ENCODE measurements at places on chromosomes 3 and 15. TPM values are rescaled to one million over a fixed set of nuclear protein-coding genes. Genes with fewer than 3 reads are reported as not detected.
A peak's percentile ranks its signal among the peaks of the same experiment; 100 is the strongest.

Gene ZNF619
- total RNA-seq = 5.4 TPM

Gene PLCH1
- total RNA-seq = 21.4 TPM

Gene AGBL1
- total RNA-seq = 0.05 TPM

Gene ST3GAL6
- total RNA-seq = 17.9 TPM

Gene KLHL6
- 0.11 TPM for total RNA-seq

Gene TNNC1
- 0.45 TPM for total RNA-seq

Gene GABRR3
- not detected for total RNA-seq

Gene CAMP
- not detected for total RNA-seq

Gene NPAP1
- total RNA-seq = 0.30 TPM

Gene TM4SF1
- total RNA-seq = not detected

Gene KCNAB1
- total RNA-seq = 0.79 TPM

Gene POC1A
- total RNA-seq = 30.1 TPM

- DNase-seq = no peak
Observed at GRCh38 chr15:53648934-53649333, 110.5 kb downstream of the WDR72 start.

DNA sequence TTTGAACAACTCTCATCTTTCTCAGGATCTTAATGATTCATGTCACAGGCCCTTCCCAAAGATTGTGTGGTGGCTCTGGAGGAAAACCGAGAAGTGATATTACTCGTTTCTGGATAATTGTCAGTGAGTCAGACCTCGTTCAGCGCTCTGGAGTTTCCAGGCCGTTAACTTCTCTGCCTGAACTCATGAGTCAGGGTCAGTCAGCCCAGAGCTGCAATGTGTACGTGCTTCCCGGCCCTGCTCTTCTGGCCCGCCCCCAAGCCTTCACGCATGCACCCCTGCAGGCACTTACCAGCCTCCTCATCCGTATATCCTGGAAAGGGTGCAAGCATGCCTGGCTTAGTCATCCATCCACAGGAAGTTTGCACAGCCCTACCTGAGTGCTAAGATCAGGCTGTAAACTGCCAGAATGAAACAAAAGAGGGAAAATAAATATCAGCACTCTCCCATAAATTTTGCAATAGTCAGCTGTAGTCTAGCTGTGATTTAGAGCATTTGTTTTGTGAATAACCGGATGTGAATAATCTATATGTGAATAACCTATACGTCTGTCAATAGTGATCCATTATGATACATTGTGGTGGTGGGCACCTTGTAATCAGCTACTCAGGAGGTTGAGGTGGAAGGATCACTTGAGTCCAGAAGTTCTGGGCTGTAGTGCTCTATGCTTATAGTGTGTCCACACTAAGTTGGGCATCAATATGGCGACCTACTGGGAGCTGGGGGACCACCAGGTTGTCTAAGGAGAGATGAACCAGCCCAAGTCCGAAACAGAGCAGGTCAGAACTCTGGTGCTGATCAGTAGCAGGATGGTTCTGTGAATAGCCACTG is 35.3 kb upstream of the SEMA4B start:
- DNase-seq = no peak

- DNase-seq = no peak
Observed at GRCh38 chr3:85760342-85760741, 801.6 kb downstream of the CADM2 start.

GRCh38 chr3:175836617-175837016 is 977.5 kb downstream of the NAALADL2 start:
- DNase-seq = no peak

DNA sequence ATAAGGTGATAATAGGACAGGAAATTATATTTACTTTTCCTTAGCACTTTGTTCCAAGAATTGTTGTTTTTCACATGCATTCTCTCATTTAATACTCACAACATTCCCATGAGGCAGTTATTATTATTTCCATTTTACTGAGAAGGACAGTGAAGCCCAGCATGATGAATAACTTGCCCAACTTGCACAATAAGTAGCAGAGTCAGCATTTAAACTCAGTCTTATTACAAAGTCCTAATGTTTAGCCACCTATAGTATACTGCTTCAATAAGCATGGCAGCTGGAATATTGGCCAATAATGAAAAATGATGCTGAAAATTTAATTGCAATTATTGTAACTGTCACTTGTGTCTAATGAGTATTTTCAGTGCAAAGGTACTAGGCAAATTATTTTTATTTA is 45.7 kb downstream of the SYNPR start:
- DNase-seq = no peak

- DNase-seq = no peak
Observed at GRCh38 chr3:420584-420983, 224.0 kb downstream of the CHL1 start.

DNA sequence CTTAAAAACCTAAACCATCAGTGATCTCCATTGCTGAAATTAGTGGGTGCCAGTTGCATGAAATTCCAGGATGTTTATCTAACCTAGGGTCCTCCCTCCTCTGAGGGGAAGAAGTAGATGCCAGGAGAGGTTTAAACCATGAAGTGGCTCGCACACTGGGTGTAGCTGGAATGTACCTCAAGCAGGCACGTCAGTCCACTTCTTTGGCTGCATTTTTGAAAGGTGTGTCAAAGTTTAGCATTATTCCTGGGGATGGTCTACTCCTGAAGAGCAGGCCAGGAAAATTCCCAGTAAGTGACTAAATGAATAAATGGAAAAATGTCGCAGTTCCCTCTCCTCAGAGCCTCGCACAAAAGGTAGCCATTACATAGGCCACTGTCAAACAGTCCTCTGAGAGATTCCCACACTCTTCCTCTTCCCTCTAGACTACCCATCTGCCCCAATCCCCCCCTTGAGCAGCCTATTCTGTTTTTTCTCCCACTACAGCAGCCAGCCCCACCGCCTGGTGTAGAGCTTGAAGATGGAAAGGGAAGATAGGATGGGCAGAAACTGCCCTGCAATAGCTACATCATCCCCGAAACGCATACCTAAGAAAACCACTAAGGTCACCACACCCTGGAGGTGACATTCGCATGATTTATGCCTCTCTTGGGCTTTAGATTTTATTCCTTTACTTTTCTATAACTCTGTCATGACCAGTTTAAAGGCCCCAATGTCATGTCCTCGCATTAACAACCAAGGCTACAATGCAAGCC is 655 bp upstream of the TMOD3 start:
- DNase-seq = no peak

DNA sequence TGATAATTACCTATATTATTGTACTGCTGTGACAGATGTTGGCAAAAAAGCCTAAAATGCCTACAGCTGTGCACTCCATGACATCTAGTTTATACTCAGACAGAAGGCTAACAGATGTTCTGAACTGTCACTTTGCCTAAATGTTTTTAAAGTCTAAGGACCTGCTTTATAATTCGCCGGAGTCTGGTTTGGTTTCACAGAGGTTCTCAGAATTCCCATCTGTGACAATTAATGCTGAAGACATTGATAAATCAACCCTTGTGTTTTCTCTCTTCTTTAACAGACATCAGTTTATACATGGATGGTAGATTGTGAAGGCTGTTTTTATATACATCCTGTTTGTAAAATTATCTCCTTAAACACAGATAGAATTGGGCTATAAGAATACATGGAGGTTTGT is 19.8 kb upstream of the SOX2 start:
- no peak for DNase-seq

DNA sequence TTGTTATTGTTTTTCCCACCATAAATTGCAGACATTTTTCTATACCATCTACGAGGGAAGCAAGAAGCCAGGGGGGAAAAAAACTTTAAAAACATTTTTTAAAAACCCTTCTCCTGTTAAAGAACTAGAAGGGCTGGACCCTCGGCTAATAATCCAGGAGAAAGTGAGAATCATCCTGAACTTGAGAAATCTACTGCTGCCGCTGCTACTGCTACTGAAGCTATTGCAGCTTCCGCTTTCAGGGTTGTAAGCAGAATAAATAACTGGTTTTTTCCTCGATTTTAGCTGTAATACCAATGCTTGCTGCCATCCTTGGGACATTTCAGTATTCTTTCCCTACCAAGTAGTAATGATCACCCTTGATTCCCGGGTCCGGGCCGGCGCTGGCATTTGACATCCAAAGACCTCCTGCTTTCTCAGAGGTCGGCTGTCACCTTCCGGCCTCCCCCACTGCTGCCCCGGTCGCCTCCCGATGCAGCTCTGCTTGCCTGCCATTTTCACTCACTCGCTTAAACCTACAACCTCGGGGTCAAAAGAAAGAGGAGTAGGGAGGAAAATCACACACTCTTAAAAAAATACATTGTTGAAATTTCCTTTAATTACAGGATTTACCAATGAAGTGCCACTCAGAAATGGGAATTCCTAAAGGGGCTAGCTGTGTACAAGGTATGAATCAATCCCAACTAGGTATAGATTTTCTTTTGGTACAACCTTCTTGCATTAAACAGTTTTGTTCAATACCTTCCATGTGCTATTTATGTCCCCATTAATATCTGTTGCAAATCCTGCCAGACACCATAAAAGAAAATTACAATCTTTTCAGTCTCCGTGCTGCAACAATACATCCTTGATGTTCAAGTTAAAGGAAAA is 674 bp upstream of the MECOM start:
- DNase-seq = no peak

DNA sequence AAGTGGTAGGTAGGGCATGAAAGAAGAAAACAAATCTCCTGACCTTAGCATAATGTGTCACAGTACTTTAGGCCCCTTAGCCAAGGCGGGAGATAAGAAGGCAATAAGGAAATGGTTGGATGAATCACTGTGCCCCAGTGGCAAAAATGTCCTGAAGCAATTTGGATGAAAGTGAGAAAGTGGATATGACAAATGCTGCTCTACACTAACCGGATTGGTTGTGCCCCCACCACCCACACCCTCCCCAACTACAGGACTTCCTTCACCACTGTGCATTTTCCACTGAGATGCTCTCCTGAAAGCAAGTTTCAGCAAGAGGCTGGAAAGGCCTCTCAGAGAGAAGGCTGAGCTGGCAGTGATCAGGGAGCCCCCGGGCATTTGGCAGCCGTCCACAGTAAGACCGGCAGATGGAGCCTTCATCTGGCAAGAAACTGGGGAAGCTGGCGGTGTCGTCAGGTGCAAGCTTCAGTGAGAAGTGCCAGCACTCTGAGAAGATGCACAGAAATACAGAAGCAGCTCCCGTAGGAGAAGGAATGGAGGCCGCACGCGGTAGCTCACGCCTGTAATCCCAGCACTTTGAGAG is 63.8 kb downstream of the ATP1B3 start:
- DNase-seq = no peak

GRCh38 chr3:134677987-134678308 is 27.1 kb upstream of the KY start:
- no peak for DNase-seq

DNA sequence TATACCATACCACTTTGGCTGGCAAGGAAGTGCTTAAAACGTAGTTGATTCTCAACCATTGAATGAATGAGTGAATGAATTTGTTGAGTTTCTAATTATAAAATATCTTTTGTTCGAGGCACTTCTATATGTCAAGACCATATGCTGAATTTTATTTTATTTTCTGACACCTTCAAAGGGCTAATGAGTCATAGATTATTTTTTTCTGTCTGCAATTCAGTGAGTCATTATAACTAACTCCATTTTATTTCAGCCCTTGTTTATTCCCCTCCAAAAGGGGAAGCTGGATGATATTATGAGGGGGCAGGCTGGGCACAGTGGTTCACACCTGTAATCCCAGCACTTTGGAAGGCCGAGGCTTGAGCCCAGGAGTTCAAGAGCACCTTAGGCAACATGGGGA is 142.4 kb downstream of the P2RY1 start:
- no peak for DNase-seq

- DNase-seq = no peak
Observed at GRCh38 chr3:100033903-100034471, 80.3 kb downstream of the FILIP1L start.

DNA sequence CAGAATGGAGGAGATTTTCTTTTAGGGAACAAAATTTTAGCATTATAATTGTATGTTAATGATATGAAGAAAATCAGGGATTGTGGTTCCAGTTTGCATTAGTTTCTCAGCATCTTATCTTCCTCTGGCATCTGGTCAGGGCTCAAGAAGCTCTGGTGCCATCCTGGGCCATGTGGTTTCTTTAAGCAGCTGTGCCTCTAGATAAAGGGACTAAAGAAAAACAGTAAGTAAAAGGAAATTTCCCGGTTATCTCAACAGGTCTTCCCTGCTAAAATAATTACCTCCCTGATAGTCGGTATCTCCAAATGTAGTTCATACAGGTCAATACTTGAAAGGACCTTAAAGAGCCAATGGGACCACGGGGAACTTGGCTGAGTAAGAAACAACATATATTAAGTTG is 375.1 kb upstream of the RBMS3 start:
- no peak for DNase-seq

GRCh38 chr3:112376992-112377391 is 44.0 kb downstream of the CD200 start:
- no peak for DNase-seq

DNA sequence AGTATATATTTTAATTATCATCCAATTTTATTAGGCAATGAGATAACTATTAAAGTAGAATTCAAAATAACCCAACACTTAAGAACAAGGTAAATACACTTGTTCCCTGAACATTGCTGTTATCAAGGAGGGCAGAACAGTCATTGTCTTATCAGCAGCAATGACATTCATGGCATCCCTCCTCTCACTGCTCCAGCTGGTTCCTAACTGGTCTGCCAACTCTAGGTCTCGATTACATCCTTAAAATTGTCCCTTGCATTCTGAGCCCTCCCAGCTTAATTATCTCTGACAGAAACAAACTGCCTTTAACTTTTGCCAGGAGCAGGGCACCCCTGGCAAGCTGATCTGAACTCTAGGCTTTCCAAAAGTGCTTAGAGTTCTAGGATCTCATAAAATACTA is 14.0 kb upstream of the DYNC1LI1 start:
- no peak for DNase-seq

- DNase-seq = no peak
Observed at GRCh38 chr3:69294014-69294766, 91.7 kb downstream of the FRMD4B start.

GRCh38 chr3:14780927-14781507 is 37.7 kb upstream of the FGD5 start:
- peak; percentile 44 for DNase-seq

DNA sequence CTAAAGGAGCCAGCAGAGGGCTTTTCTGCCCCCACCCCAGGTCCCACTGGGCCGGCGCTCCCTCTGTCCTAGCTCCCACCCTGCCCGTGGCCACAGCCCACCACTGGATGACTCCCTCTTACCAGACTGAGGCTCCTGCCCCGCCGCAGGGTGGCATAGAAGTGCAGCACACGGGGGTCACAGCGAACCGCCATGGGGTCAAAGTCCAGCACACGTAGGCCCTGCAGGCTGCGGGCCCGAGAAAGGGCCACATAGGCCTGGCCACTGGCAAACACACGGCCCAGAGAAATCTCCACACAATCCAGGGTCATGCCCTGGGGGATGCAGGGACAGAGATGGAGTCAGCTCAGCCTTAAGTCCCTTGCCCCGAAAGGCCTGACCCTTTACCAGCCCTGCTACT is 9.0 kb downstream of the PIF1 start:
- DNase-seq = no peak

GRCh38 chr3:14297305-14297704 is 105.1 kb upstream of the SLC6A6 start:
- DNase-seq = no peak

DNA sequence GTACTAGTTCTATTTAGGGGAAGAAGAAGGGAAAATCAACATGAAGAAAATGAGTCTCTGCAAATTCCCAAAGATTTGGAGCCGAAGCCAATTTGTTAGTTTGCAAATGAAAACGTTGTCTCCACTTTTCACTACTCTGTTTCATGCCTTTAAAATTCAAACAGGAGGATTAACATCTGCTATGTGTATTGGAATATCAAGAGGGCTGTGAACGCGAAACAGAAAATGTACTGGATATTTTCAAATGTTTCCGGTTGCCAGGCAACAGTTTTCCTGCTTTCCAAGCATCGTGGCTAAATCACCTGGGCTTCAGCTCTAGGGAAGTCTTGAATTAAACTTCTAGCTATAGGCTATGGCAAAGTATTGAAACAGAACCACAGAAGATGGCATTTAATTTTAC is 172.8 kb downstream of the KCNMB2 start:
- DNase-seq = no peak
